ENCODE measurements at places on chromosomes 7 and 10. TPM values are rescaled to one million over a fixed set of nuclear protein-coding genes. Genes with fewer than 3 reads are reported as not detected.

DNA sequence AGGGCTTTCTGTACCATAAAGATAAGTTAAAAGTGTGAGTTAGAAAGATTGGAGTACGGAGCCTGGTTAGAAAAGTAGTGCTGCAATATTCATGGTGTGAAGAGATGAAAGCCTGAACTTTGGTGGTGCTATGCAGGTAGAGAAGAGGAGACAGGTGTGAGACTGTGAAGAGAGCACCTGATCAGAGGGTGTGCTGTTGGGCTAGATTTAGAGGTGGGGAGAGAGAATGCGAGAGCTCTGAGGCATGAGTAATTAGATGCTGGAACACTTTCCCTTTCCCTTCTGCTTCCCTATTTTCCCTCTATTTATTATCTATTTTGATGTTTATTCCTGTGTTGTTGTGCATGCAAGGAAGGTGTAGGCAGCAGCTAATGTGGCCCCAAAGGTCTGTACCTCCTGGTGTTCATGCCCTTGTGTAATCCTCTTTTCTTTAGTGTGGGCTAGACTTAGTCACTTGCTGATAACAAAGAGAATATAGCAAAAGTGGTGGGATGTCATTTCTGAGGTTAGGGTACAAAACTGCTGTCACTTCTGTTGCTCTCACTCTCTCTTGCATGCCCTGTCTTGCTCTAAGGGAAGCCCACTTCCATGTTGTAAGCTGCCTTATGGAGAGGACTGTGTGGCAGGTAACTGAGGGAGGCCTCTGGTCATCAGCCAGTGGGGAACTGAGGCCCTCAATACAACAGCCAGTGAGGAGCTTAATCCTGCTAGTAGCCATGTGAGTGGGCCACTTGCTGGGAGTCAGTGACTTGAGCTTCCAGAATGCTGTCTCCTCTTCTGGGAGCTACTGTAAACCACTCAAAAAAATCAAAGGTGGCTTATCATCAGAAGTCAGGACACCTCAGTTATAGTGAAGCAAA is 2.6 kb upstream of the ATXN7L1 start:
- no peak for DNase-seq

The ACBD7 gene
- 1.8 TPM for total RNA-seq

The ADIRF gene
- total RNA-seq = not detected

GRCh38 chr10:121639416-121639815 is 41.2 kb upstream of the FGFR2 start:
- no peak for DNase-seq

The LRIT1 gene
- not detected for total RNA-seq

DNA sequence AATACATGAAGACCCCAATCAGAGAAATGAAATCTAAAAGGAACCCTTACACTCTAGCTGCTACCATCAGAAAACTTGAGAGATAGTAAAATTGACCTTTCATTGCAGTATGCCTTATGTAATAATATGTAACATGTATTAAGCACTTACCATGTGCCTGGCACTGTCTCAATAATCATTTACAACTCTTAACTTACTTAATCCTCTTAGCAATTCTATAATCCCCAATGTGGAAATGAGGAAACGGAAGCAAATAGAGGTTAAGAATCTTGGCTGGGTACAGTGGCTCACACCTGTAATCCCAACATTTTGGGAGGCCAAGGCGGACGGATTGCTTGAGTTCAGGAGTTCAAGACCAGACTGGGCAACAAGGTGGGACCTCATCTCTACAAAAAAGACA is 29.8 kb upstream of the FHIP2A start:
- no peak for DNase-seq

- no peak for DNase-seq
Measured at GRCh38 chr10:92411406-92411805, 120.4 kb downstream of the MARCHF5 start.

GRCh38 chr10:132971448-132972148 is 29.2 kb upstream of the CFAP46 start:
- no peak for DNase-seq

The FHIP2A gene
- 66.4 TPM for total RNA-seq

GRCh38 chr10:2949948-2950354 is 117.4 kb upstream of the PFKP start:
- no peak for DNase-seq

The SKIDA1 gene
- total RNA-seq = not detected

GRCh38 chr10:48324580-48324979 is 18.1 kb downstream of the MAPK8 start:
- DNase-seq = no peak

The CPED1 gene
- total RNA-seq = not detected

The UCN3 gene
- total RNA-seq = not detected

GRCh38 chr7:19107081-19107355 is 10.4 kb downstream of the TWIST1 start:
- DNase-seq = no peak

GRCh38 chr10:8043569-8044306 is 10.8 kb upstream of the GATA3 start:
- DNase-seq = no peak

The CPXM2 gene
- total RNA-seq = not detected

The NPC1L1 gene
- total RNA-seq = 0.06 TPM

The SPDYE18 gene
- not detected for total RNA-seq

The VGF gene
- total RNA-seq = not detected

The SLC35G1 gene
- total RNA-seq = 1.9 TPM

The LRGUK gene
- 0.42 TPM for total RNA-seq

- no peak for DNase-seq
Measured at GRCh38 chr7:49255054-49255453, 330.7 kb downstream of the CDC14C start.

The AKR1D1 gene
- total RNA-seq = not detected

The STEAP1 gene
- not detected for total RNA-seq

- DNase-seq = no peak
Measured at GRCh38 chr10:95758351-95759025, 2.5 kb downstream of the ENTPD1 start.

The CYP2E1 gene
- total RNA-seq = 0.73 TPM

DNA sequence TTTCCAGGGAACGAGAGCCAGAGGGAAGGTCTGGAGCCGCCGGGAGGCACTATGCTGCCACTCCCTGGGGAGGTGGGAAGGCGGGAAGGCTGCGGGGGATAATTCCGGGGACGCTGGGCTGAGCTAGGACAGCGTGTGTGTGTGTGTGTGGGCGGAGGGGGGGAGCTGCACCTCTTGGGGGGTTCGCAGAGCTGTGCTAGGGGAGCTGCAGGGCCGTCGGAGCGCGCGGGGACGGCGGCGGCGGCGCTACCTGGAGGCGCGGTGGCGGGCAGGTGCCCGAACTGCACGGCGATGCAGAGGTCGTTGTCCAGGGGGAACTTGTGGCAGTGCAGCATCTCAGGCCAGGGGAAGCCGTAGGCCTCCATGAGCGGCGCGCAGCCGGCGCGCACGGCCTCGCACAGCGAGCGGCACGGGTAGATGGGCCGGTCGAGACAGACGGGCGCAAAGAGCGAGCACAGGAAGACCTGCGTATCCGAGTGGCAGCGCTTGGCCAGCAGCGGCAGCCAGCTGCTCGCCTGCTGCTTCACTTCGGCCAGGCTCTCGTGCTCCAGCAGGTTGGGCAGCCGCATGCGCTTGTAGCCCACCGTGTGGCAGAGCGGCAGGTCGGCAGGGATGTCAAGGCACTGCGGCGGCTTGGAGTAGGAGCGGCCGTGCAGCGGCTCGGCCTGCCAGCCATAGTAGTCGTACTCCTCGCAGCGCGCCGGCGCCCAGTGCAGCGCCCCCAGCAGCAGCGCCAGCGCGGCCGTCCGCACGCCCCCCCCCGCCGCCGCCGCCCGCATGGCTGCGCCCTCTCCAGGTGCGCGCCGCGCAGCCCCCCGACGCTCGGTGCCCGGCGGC is 526 bp downstream of the SFRP5 start:
- DNase-seq = no peak

The ABHD11 gene
- total RNA-seq = 12.3 TPM

GRCh38 chr10:121049489-121049888 is 198.3 kb downstream of the WDR11 start:
- no peak for DNase-seq

DNA sequence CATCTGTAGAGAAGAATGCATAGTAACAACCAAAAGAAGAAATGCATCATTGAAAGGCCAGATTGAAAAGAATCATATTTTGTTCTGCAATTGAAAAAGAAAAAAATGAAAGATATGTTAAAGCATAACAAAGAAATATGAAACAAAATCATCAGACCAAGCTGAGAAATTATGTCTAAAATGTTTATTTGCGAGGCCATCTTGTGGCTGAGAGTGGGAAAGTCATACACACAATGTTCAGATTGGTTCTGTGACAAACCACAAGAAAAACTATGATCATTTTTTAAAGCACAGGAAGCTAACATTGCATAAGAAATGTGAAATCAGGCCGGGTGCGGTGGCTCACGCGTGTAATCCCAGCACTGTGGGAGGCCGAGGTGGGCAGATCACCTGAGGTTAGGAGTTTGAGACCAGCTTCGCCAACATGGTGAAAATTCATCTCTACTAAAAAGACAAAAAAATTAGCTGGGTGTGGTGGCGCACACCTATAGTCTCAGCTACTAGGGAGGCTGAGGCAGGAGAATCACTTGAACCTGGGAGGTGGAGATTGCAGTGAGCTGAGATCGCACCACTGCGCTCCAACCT is 36.6 kb downstream of the ABCB5 start:
- DNase-seq = no peak

The DOCK4 gene
- total RNA-seq = 0.17 TPM

The NPY gene
- not detected for total RNA-seq

DNA sequence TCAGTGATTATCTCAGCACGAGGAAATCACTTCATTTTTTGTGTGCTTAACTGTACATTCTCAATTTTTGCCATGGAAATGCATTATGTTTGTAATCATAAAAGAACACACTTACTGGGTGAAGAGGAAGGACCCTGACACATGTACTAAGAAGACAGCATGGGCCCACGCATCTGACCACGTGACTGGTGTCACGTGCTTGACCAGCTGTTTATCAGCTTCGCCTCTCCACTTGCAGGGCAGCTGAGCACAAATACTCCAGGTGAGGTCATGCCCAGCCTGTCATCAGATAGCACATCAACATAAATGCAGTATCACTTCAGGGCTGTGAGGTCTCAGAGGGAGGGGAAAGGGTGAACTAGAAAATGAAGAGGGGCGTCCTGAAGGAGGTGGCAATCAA is 179.8 kb downstream of the EBF3 start:
- no peak for DNase-seq

- no peak for DNase-seq
Measured at GRCh38 chr10:3756360-3756740, 28.7 kb downstream of the KLF6 start.
